ENCODE measurements at places on chromosomes 5 and 9.

DNA sequence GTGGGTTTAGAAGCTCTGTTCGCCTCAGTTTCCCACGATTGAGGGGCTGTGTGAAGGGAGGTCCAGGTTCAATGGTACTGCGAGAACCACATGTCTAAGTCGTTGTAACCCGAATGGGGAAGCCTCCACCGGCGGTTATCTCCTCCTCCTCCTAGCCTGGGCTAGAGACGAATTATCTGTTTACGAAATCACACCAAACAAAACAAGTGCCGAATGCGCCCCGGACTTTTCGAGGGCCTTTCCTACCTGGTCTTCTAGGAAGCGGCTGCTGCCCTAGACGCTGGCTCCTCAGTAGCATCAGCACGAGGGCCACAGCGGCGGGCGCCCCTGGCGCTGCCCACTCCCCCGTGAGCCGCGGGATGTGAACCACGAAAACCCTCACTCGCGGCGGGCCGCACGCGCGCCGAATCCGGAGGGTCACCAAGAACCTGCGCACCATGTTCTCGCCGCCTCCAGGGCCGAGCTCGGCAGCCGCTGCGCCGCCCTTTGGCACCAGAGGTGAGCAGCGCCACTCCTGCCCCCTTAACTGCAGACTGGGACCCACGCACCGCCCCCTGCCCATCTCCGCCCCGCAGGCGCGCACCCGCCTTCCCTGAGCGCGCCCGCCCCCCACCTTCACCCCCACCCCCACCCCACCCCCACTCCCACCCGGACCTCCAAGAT lies at the start of gene CDKN2A:
TSS of gene CDKN2A (minus strand) at position 500 of the 663 bp plus-strand sequence.
- peak; percentile 56 for DNase-seq

- no peak for DNase-seq
Observed at GRCh38 chr5:43646992-43647391, 44.0 kb downstream of the NNT start.

DNA sequence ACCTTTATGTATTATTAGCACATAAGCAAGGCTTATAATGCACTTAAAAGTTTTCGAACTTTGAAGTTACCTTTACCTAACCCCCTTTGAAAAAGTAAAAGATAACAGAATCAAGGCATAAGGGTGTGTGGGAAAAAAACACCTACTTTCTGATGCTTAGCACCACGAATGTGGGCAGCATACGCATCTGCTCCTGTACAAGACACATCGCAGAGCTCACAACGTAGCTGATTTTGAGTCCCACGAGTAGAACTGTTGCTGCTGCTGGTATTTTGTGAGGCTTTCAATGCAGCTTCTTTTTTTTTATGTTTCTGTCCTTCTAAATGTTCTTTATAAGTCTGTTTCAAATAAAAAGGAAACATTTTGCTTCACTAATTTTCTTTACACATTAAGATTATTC lies 40.8 kb downstream of the ZFR start:
- DNase-seq = no peak

DNA sequence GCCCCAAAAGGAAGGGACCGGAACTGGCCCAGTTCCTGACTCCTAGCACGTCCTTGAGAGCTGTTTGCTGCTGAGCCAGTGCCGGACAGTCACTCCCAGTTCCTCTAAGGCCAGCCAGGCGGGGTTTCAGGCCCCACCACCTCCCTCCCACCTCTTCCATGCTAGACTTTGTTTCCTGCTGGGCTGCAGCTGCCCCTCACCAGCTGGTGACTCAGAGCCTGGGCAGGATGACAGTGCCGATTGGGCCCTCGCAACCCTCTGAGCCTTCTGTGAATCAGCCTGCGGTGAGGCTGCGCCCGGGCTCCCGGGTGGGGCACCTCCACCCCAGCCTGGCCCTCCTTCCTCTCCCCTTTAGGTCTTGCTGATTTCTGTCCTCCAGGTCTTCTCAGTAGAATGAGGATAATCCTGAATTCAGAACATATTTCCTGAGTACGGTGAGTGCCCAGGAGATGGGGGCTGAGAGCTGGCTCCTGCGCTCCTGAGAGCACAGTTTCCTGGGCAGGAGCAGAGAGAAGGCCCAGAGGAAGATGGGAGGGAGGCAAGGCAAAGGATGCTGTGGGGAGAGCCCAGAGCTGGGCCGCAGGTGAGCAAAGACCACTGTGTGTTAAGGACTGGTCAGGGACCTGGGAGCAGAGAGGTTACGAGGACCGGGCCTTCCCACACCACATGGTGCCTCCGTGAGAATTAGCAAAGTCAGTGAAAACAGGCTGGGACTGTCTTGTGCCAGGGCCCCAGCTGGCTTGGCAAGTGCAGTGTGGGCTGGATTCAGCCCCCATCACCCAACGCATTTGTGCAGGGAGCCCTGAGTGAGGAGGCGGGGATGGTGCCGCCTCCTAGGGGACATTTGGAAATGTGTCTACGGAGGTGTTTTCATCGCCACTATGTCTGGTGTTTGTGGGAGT lies 32.9 kb upstream of the STXBP1 start:
- peak; percentile 97 for DNase-seq
